ENCODE measurements at places on chromosomes 2 and 18.

GRCh38 chr18:40867459-40867858, 1087.6 kb upstream of the PIK3C3 start:
- DNase-seq = no peak

- DNase-seq = no peak
These were observed 980 bp downstream of the OBSL1 start for GRCh38 chr2:219570194-219570923.

DNA sequence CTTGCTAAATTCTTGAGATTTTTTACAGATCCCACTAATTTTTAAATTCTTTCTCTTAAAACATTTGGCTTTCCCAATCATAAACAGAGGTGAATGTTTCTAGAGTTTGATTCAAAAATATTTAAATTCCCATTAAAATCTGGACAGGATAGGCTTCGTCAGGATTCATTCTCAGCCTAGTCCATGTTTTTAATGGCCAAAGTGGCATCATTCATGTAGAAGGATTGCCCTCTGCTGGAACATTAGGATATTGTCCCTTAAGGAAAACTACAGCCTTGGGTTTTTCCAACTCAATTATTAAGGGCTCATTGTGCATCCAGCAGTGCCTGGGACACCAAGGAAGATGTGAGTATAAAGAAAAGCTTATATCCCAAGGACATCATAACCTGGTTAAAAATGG, 71.7 kb downstream of the TPGS2 start:
- no peak for DNase-seq

DNA sequence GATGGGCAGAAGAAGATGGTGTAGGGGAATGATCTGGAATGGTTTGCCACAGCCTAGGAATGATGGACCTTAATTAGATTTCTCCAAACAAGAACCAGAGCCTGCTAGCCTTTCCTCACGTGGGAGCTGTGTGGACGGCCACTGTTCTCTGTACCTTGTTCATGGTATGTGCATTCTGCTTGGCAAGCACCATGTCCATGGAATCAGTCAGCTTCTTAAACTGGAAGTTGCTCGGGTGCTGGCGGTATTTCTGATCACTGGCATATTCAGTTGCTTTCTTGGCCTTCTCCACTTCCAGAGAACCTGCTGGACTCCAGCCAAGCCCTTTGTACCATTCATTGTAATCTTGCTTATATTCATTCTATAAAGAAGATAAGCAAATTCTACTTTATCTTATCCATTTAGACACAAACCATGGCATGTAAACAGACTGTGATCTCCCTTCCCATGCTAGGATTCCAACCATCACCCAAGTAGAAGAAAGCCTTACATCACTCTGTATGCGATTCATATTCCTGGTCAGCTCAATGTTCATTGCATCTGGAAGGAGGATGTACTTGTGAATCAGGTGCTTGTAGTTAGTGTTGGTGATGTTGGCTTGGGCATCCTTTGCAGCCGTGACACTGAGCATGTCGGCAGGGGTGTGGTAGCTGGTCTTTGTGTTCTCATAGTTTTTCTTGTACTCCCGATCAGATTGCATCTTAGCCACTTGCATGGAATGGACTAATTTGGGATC, 78.4 kb downstream of the NEB start:
- DNase-seq = no peak

Measured in amygdala (tissue), 56 donors.